Cardiac muscle cell (in vitro differentiated cells and primary cell): ENCODE measurements at places on chromosomes 16 and 17. TPM values are rescaled to one million over a fixed set of nuclear protein-coding genes. Genes with fewer than 3 reads are reported as not detected.

The ZNF469 gene
- 0.09 and 0.32 TPM in 2 replicates for polyA plus RNA-seq

The MYH11 gene
- 3.3 and 12.2 TPM in 2 replicates for polyA plus RNA-seq

The HSPB9 gene
- 0.51 and 0.52 TPM in 2 replicates for polyA plus RNA-seq

The ADPRM gene
- 5.0 and 7.3 TPM in 2 replicates for polyA plus RNA-seq

The IRX3 gene
- polyA plus RNA-seq = 190 and 212 TPM in 2 replicates
